Activated naive CD8-positive, alpha-beta T cell treated with anti-CD3 and anti-CD28 coated beads, Interleukin-2, amount 10 ng/mL, durations not matched to agents 7 days and 5 days (primary cell): ENCODE measurements at places on chromosomes 12 and 14. TPM values are rescaled to one million over a fixed set of nuclear protein-coding genes. Genes with fewer than 3 reads are reported as not detected.

KLRC2 gene
- 7.9 TPM for total RNA-seq

ENO2 gene
- 231 TPM for total RNA-seq

PRORP gene
- 27.8 TPM for total RNA-seq

FAM186B gene
- total RNA-seq, result 0.20 TPM

KRT74 gene
- total RNA-seq, result not detected

PROX2 gene
- total RNA-seq, result 0.28 TPM

TMEM63C gene
- 0.48 TPM for total RNA-seq

CLEC1A gene
- not detected for total RNA-seq

SYT1 gene
- total RNA-seq, result not detected

DNA sequence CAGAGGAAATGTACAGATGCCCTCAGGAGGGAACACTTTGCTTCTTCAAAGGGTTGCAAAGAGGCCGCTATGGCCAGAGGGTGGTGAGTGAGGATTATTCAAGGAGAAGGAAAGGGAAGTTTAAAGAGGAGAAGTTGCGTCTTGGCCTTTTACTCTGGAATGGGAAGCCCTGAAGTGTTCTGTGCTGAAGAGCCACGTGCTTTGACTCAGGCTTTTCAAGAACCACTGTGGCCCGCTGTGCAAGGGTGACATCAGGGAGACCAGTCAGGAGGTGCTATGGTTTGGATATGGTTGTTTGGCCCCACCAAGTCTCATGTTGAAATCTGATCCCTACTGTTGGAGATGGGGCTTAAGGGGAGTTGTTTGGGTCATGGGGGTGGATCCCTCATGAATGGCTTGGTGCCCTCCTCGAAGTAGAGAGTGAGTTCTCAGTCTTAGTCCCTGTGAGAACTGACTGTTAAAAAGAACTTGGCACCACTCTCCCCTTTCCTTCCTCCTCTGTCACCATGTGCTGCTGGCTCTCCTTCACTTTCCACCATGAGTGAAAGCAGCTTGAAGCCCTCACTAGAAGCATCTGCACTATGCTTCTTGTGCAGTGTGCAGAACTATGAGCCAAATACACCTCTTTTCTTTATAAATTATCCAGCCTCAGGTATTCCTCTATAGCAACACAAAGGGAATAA lies 66.1 kb upstream of the DUSP6 start:
- H3K4me3 ChIP-seq, result no peak overlapping the region
- peaks cover 31% of the 10 kb centered on the region for H3K36me3 ChIP-seq
- H3K27me3 ChIP-seq, result no peaks in the 10 kb centered on the region
- peak overlapping the region; percentile 8 for H3K27ac ChIP-seq

DNA sequence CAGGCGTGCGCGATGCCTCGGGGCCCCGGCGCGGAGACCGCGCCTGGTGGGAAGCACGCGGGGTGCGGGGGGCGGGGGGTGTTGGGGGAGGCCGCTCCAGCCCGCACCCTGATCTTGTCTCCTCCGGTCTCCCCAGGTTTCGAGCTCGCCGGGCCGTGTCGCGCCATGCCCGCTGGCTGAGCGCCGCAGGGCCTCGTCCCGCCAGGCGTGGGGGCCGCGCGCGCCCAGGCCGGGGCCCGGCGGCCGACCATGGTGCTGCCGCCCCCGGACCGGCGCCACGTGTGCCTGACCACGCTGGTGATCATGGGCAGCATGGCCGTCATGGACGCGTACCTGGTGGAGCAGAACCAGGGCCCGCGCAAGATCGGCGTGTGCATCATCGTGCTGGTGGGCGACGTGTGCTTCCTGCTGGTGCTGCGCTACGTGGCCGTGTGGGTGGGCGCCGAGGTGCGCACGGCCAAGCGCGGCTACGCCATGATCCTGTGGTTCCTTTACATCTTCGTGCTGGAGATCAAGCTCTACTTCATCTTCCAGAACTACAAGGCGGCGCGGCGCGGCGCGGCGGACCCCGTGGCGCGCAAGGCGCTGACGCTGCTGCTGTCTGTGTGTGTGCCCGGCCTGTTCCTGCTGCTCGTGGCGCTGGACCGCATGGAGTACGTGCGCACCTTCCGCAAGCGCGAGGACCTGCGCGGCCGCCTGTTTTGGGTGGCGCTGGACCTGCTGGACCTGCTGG lies 2.4 kb downstream of the TMEM121 start:
- H3K27ac ChIP-seq, result peak overlapping the region; percentile 86
- H3K27me3 ChIP-seq, result peaks cover 24% of the 10 kb centered on the region
- peaks cover 17% of the 10 kb centered on the region for H3K4me1 ChIP-seq
- H3K36me3 ChIP-seq, result no peaks in the 10 kb centered on the region
- DNase-seq, result peak; percentile 62

DNA sequence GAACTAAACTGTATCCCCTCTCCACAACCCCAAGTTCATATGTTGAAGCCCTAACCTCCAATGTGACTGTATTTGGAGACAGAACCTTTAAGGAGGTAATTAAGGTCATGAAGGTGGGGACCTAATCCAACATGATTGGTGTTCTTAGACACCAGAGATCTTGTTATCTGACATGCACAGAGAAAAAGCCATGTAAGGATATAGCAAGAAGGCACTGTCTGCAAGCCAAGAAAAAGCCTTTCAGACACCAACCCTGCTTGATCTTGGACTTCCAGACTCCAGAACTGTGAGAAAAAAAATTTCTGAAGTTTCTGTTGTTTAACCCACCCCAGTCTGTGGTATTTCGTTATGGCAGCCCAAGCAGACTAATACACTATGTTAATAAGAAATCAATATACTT lies 62.2 kb upstream of the CFL2 start:
- H3K4me3 ChIP-seq, result no peak overlapping the region
- H3K27ac ChIP-seq, result no peak overlapping the region
- H3K36me3 ChIP-seq, result peaks cover 28% of the 10 kb centered on the region
- no peaks in the 10 kb centered on the region for H3K27me3 ChIP-seq
- DNase-seq, result no peak
- H3K4me1 ChIP-seq, result no peaks in the 10 kb centered on the region

DNA sequence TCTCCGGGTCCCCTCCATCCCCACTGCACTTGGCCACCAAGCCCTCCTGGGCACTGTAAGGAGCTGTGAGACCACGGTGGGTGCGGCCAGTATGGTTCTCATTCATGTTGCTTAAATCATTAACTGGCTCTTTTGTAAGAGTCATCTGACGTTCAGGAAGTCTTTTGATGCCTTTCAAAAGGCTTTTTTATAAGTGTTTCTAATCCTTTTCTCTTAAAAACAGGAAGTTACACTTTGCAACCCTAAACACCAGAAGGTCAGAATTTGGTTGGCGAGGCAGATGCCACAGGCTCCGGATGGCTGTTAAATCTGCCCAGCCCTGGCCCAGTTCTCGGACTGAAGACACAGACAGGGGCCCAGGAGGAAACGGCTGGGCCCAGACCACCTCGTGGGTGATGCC lies 26.1 kb upstream of the DIO3 start:
- H3K36me3 ChIP-seq, result no peaks in the 10 kb centered on the region
- peaks cover 20% of the 10 kb centered on the region for H3K27me3 ChIP-seq
- H3K4me3 ChIP-seq, result peak overlapping the region; percentile 16
- peak overlapping the region; percentile 86 for H3K27ac ChIP-seq
- peaks cover 21% of the 10 kb centered on the region for H3K4me1 ChIP-seq

DNA sequence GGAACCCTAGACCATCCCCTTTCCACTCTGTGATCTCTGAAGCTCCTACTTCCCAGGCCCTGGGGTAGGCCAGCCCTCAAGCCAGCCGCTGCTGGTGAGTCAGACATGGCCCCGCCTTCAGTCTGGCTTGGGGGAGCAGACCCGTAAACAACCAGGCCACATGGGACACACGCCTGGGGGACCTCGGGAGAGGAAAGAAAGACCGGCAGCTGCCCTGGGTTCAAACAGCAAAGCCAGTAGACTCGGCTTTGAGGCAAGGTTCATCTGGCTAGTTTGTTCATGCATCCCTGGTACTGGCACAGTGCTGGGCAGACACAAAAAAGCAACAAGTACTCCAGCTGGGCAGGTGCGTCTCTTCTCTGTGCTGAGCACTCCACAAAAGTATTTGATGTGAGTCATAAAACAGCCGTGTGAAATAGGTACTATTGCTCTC lies 101.9 kb downstream of the SETD3 start:
- no peak overlapping the region for H3K27ac ChIP-seq
- H3K4me3 ChIP-seq, result no peak overlapping the region
- no peaks in the 10 kb centered on the region for H3K36me3 ChIP-seq
- peaks cover 24% of the 10 kb centered on the region for H3K27me3 ChIP-seq
- no peaks in the 10 kb centered on the region for H3K4me1 ChIP-seq

DNA sequence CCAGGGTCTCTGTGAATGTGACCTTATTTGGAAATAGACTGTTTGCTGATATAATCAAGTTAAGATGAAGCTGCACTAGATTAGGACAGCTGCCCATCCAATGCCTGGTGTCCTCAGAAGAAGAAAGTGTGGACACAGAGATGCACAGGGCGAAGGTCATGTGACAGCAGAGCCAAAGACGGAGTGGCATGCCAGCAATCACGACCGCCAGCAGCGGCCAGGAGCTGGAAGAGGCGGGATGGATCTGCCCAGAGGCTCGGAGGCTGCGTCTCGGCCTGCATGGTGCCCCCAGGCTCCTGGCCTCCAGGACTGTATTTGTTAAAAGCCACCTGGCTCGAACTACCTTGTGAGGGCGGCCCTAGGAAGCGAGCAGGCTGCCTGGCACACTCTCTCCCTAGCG lies 76.5 kb downstream of the RFLNA start:
- no peak overlapping the region for H3K4me3 ChIP-seq
- no peaks in the 10 kb centered on the region for H3K36me3 ChIP-seq
- H3K4me1 ChIP-seq, result no peaks in the 10 kb centered on the region

- peak overlapping the region; percentile 92 for H3K27ac ChIP-seq
- peak overlapping the region; percentile 92 for H3K4me3 ChIP-seq
- H3K4me1 ChIP-seq, result peaks cover 17% of the 10 kb centered on the region
- no peak for DNase-seq
- H3K36me3 ChIP-seq, result no peaks in the 10 kb centered on the region
Measured at GRCh38 chr14:31457665-31458659, 656 bp upstream of the DTD2 start.

DNA sequence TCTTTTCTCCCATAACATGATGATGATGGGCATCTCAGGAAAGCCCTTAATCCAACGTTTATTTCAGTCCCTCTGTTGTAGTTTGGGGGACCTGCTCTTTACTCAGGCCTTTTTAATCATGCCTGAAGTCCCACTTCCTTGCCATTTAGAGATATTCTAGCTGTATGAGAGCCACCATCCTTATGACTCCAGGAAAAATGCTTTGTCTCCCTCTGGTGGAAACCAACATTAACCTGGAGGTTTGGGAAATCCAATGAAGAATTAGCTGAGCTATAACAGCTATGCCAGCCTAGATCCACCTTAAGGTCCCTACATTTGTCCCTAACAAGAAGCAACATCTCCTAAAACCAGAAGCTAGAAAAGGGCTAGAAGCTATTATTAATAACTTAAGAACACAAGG lies 1399.1 kb downstream of the LRFN5 start:
- H3K27ac ChIP-seq, result no peak overlapping the region
- no peak overlapping the region for H3K4me3 ChIP-seq
- H3K4me1 ChIP-seq, result no peaks in the 10 kb centered on the region
- H3K36me3 ChIP-seq, result no peaks in the 10 kb centered on the region
- no peaks in the 10 kb centered on the region for H3K27me3 ChIP-seq

DNA sequence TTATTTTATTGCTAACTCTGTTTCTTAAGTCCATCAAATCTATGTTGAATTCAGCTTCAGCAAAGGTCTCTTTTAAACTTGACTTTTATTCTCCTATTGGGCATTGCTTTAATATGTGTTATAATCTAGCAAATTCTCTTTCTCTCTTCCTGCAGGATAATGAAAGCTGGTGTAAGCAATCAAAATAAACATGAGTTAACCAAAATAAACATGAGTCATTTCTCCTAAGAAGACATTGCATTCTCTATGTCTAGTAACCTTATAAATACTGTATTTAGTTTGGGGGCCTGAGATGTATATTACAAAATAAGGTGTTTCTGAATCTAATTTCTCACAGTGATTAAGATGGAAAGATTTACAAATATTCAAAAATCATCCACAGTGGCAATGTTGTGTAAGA lies 739.1 kb upstream of the ATXN7L3B start:
- no peaks in the 10 kb centered on the region for H3K36me3 ChIP-seq
- no peak for DNase-seq
- H3K27me3 ChIP-seq, result no peaks in the 10 kb centered on the region

DNA sequence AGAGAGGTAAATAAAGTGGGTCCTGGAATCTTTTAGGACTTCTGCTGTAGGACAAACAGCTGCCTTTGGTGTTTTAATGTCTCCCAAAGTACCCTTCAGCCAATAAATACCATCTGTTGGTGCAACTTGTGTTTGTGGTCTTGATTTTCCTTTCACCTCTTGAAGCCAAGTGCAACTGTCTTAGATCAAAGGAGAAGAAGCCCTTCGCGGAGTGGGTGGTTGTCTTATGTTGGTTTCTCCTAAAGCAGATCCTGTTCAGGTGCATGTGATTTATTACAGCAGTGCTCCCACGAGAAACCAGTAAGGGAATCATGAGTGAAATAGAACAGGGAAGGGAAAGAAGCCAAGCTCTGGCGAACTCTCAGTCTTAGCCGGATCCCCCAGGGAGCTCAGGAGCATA lies 27.7 kb downstream of the HRK start:
- no peak for DNase-seq
- H3K36me3 ChIP-seq, result peaks cover 4% of the 10 kb centered on the region
- H3K27ac ChIP-seq, result no peak overlapping the region
- H3K4me3 ChIP-seq, result no peak overlapping the region

DNA sequence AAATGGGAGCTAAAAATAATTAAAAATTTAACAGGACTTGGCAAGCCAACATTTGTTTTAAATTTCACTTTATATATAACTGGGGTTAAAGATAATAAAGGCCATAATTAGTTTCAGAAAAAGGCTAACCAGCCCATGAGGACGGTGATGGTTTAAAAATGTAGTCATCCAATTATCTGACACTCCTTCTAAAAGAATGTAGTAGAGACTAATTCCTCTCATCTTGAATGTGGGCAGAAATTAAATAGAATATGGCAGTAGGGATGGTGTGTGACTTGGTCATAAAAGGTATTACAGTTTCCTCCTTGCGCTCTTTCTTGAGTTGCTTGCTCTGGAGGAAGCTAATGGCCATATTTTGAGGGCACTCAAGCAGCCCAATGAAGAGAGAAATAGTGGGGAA lies 49.1 kb upstream of the PTPRB start:
- no peaks in the 10 kb centered on the region for H3K4me1 ChIP-seq
- H3K27me3 ChIP-seq, result peaks cover 4% of the 10 kb centered on the region
- no peak overlapping the region for H3K27ac ChIP-seq
- no peak overlapping the region for H3K4me3 ChIP-seq
- no peak for DNase-seq

- peaks cover 8% of the 10 kb centered on the region for H3K27me3 ChIP-seq
- no peak overlapping the region for H3K4me3 ChIP-seq
- no peak for DNase-seq
Measured at GRCh38 chr12:100675432-100675831, 101.9 kb downstream of the GAS2L3 start.

DNA sequence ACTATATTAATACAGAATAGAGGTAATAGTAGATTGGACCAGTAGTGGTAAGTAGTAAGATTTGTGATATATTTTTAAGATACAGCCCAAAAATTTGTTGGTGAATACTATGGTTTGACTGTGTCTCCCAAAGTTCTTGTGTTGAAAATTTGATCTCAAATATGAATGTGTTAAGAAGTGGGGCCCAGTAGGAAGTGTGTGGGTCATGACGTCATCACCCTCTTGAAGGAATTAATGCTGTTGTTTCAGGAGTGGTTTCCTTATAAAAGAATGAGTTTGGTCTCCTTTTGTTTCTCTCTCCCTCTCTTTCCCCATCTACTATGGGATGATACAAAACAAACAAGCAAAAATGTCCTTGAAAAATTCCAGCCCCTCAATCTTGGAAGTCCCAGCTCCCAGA lies 16.3 kb downstream of the LUM start:
- H3K4me1 ChIP-seq, result no peaks in the 10 kb centered on the region
- no peak overlapping the region for H3K27ac ChIP-seq
- H3K36me3 ChIP-seq, result no peaks in the 10 kb centered on the region
- no peak for DNase-seq
- H3K27me3 ChIP-seq, result no peaks in the 10 kb centered on the region

GRCh38 chr12:107377596-107378385 lies 284.4 kb upstream of the CRY1 start:
- H3K27ac ChIP-seq, result no peak overlapping the region
- no peaks in the 10 kb centered on the region for H3K27me3 ChIP-seq
- no peak overlapping the region for H3K4me3 ChIP-seq
- H3K4me1 ChIP-seq, result peaks cover 37% of the 10 kb centered on the region
- peaks cover 9% of the 10 kb centered on the region for H3K36me3 ChIP-seq
